Posterior cingulate gyrus (tissue), 11 donors: ENCODE measurements at places on chromosomes 6 and 20.
A peak's percentile ranks its signal among the peaks of the same experiment; 100 is the strongest.

DNA sequence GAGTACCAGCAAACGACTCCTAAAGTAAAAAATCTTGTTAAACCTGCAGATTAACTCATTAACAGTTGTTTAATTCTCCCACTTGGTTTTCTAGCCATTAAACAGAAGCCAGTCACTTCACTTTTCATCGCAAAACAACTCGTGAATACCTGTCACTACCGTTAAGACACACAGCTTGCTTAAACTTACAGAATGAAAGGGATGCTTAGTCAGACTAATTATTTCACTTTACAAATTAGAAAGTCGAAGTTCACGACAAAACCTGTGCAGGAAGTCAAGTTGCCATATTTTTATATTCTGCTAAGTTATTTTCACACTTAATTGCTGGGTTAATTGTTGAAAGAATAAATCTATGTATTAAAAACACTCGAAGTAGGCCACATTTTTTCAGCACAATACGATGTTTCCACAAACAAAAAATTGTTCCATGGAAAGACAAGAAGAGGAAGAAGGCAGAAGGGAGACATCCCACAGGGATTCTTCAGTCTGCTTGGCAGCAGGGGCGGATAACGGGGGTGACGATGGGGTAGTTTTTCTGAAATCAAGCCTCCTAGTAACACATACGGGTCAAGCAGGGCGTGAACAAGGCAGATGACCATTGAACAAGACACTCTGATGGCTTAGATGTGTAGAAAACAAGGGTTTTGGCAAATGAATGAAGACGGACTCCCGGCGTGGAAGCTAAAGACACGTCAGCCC lies 933 bp downstream of the SSR1 start:
- no peak for DNase-seq

GRCh38 chr6:47258724-47259347 lies 50.9 kb downstream of the TNFRSF21 start:
- no peak for DNase-seq

GRCh38 chr6:13360671-13361540 lies 32.6 kb upstream of the TBC1D7 start:
- no peak for DNase-seq

GRCh38 chr6:94372229-94372628 lies 952.9 kb upstream of the EPHA7 start:
- peak; percentile 87 for DNase-seq

DNA sequence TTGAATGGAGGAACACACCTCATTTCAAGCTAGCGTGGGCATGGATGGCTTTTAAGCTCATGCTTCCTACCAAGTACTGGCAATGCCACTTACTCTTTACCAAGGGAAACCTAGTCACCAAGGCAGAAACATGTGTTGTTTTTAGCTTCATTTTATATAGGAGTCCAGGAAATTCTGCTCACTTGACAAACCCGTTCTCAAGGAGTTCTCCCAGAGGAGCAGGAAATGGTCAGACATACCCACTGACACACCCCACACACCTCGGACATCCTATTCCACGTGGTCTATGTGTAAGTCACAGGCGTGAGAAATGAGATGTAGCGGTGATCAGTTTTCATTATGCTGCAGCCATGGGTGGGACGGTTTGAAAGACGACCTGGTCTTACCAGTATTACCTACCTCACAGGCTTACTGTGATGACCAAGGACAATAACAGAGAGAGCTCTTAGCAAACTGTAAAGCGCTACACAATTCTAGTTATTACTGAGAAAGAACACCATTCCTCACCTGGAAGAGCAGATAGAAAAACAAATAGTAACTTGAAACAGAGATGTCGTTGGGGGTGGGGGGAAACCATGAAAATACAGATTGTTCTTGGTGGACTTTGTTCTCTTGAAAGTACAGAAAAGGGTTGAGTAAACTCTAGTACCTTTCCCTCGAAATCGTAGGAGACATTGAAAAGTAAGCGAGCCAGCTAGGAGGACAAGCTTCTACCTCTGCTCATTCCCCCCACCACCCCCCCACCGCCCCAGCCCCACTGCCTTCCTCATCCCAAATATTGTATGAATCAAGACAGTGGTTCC lies 1.7 kb downstream of the CNKSR3 start:
- DNase-seq: no peak

DNA sequence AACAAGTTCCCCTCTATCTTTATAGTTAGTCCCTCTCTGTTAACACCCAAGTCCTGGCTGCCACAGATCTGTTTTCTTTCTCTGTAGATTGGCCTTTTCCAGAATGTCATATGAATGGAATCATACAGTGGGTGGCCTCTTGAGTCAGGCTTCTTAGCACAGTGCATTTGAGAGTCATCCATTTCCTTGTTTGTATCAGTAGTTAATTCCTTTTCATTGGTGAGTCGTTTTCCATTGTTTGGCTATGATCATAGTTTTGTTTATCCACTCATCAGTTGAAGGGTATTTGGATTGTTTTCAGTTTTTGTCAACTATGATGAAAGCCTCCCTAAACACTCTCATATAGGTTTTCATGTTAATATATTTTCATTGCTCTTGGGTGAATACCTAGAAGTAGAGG lies 248.3 kb downstream of the ARID1B start:
- DNase-seq: no peak

DNA sequence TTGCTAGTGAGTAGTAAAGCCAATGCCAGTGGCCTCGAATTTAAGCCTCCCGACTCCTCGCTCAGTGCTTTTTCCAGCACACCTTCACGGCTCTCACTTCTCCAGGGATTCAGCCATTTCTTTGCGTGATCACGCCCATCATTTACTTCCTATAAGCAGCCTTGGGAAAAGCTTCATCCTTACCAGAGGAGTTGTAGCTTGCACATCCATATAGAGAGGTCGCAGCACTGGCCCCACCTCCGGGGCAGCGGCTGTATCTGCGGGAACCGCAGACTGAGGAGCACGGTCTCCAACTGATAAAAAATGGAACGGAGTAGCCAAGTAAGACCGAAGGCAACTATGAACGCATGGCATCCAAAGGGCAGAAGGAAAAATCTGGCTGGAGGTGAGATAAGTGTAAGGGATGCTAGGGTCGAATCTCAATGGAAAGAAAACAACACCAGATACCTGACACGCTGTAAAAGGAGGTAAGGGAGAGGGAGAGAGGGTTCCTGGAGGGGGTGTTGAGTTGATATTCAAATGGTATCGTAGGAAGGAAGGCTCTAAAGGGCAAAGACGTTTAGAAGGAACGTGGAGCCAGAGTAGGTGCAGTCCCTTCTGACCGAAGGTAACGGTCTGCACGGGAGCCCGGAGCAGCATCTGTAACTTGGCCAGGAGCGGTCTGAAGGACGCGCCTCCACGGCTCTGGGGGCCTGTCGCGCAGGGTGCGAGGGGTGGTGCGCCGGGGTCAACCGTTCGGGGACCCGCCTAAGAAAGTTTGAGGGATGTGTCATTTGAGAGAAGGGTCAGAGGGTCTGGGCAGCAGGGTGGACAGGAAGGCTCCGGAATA lies 640 bp downstream of the NFS1 start:
- DNase-seq: peak; percentile 19

- no peak for DNase-seq
Measured at GRCh38 chr6:36120979-36121786, 9.1 kb upstream of the MAPK13 start.

GRCh38 chr6:45677381-45678284 lies 299.9 kb upstream of the SUPT3H start:
- DNase-seq: no peak

GRCh38 chr6:152089992-152090391 lies 282.5 kb downstream of the ESR1 start:
- no peak for DNase-seq

- no peak for DNase-seq
Measured at GRCh38 chr6:18246205-18246604, 18.1 kb downstream of the DEK start.

GRCh38 chr20:334578-334977 lies 9.2 kb downstream of the SOX12 start:
- DNase-seq: no peak

GRCh38 chr20:52346797-52347196 lies 155.2 kb upstream of the ZFP64 start:
- no peak for DNase-seq
